ENCODE measurements at places on chromosomes 12 and 14.

GRCh38 chr14:75711796-75712211 is 50.8 kb downstream of the TTLL5 start:
- DNase-seq: peak; percentile 53

- peak; percentile 49 for DNase-seq
These were observed 57.2 kb upstream of the RIN3 start for GRCh38 chr14:92456215-92457015.

DNA sequence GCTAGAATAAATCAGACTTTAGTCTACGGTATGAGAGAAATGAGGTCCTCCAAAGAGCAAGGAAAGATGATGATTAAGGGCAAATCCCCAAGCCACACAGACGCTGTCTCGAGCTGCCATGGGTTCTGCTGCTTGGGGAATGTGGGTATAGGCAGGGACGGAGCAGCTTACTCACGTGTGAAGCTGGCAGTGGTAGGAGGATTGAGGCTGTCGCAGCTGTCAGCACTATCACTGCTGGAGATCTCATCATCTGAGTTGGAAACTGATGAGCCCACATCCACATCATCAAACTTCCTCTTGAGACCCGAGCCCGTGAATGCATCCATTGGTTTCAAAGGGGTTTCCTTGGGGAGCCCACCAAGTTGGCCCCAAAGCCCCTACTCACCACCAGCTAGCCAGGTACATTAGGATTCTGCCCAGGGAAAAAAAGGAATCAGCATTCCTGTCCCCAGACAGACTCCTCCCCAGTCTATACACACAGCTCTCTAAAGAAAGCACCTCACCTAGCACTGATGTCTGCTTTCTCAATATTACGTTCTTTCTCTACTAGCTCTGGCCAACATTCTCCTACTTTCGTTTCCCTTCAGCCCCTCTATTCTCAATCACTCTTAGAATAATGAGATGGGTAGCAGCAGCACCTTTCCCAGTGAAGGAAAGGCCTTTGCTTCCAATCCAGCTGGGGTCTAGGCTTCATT is 7.0 kb downstream of the CSRNP2 start:
- no peak for DNase-seq

DNA sequence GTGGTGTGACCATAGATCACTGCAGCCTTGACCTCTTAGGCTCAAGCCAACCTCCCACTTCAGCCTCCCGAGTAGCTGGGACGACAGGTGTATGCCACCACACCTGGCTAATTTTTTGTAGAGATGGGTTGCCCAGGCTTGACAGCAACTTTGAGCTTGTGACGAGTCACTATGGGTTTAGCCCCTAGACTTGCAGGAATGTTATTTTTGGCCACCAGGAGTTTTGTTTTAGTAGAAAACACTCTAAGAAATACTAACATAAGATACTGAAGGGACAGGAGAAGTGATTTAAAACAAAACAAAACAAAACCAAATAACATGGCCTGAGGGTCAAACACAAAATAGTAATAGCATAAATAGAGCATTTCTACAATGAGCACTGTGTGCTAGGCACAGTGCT is 26.4 kb downstream of the SETD3 start:
- DNase-seq: no peak

DNA sequence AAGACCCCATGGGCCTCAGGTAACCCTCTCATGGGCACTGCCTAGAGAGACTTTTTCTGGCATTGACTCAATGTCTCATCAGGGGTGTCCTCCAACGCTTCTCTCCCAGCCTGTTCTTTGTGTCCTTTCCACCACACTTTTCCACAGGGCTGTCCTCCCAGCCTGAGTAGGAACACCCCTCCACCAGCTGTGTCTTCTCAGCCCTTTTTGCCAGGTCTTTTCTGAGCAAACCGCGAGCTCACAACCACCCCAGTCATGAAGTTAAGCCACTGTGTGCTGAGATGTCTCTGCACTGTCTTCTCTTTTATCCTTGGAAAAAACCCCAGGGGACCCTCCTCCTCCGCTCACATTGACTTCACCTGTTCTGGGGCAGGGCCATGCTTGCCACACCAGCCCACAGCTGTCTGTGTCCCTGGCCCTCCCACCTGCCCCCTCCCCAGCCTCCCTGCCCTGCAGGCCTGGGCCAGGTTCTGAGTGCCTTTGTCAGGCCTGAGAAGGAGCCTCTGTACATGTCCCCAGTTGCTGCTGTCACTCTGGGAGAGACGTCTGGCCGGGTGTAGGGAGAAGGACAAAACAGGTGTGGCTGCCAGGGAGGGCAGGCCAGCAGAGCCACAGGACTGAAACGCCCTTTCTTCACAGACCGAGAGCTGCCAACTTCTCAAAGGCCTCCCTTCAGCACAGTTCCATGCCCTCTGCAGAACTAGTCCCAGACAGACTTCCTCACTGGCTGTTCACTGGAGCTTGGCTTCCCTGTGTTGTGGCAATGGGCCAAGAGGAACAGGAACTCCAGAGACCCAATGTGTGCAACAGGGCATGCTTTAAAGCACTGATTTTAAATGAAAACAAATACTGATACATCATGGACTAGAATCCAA is 50.5 kb upstream of the PNMA1 start:
- DNase-seq: peak; percentile 72

DNA sequence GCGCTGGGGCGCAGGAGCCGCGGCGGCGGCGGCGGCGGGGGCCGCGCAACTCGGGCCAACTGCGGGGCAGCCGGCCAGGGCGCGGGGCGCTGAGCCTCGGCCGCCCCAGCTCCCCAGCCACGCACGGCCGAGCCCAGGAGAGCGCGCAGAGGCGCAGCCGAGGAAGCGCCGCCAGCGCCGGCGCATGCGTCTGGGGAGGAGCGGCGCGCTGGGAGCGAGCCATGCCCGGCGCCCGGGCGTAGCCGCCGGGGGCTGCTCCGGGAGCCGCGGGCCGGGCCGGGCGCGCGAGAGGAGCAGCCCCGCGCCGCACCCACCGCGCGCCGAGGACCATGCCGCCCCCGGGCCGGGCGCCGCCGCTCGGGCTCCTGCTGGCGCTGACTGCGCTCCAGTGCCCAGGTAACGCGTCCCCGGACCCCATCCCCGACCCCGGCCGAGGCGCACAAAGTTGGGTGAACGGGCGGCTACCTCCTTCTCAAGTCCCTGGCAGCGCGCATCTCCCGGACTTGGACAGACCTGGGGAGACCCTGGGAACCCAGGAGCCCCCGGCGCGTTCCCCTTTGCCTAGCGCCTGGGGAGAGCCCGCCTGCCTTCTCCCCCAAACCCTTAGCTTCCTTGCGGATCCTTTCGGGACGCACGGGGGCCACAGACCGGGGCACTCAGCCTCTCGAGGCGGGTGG is 121.4 kb downstream of the AACS start:
- DNase-seq: no peak

GRCh38 chr12:46725332-46725731 is 100.5 kb downstream of the SLC38A4 start:
- DNase-seq: no peak

- DNase-seq: peak; percentile 89
These were observed 39.7 kb downstream of the PPTC7 start for GRCh38 chr12:110543252-110543959.

- no peak for DNase-seq
These were observed 1.1 kb upstream of the HOXC8 start for GRCh38 chr12:54007538-54008259.

DNA sequence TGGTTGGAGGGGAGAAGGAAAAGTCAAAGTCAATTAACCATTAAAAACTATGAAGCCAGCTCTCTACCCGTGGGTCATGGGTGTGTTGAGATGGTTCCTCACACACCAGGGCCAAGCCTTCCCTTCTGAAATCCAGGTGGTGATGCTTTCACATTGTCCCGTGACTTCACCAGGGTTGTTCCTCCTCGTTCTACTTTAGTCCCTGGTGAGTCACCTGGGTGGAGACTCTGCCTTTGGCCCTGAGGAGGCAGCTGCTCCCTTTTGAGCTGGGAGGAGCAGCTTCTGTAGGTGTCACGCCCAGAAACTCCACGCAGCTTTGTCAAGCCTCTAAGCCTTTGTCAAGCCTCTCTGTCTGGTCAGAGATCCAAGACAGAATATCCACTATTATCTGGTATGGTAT is 348.3 kb downstream of the BMP4 start:
- no peak for DNase-seq

DNA sequence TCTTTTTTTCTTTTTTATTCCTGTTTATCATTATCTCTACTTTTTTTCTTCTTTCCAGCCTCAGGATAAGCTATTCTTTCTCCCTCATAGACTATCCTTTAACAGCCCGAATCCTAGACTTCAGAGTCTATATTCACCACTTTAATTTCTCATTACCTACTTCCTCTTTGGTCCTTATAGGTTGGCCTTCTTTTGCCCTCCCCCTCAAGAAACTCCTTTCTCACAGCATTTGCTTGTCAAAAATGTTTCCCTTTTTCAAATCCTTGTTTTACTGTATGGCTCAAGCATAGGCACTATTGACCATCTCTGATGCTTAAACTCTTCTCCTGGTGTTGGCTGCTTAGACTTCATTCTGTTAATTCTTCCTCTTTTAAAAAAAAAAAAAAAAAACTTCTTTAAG is 52.5 kb downstream of the KIAA0586 start:
- no peak for DNase-seq

DNA sequence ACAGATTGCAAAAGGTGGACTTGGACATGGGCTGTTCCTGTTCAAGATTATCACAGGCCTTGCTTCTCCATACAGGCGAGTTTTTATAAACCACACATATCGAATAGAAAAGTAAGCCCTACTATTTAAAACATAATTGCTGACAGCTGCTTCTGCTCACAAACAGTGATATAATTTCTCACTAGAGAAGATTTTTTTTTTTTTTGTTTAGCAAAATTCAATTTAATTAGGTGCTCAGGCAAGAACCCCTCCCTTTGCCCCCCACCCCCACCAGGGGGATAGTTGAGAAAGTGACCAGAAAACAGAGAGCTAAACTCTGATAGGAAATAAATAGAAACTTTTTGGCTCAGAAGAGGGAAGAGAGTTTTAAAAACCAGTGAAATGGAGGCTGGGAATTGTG is 132.8 kb upstream of the CRY1 start:
- no peak for DNase-seq

DNA sequence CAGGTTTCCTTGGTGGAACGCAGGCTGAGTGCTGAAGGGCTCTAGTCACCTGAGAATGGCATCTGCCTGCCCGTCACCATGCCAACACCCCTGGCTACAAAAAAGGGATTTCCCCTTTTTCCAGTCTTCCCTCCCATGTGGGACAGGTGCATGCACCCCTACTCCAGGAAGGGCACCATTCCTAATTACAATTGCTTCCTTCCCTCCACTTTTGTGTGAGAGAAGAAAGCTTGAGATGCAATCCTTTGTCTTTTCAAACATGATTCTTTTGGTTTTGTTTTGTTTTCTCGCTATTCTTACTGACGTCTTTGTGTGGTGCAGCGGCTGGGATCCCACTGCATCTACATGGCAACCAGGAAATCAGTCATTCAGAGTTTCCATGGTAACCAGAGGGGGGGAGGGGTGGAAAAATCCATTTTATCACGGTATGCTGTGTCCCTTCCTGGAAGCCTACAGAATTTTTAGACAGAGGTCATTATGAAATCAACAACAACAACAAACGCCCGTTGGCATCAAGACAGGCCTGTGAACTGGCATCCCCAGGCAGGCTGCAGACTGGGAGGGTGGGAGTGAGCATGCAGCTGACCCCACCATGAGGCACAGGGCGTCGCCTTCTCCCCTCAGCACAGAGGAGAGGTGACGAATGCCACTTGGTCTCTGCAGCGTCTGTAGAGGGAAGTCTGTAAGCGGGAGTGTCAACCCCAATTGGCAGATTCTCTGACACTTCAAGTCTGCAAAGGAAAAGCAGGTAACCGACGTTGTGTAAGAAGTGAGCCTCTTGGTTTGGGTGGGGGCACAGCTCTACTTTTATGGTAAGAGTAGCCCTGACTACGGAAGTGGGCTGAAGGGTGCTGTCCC is 13.6 kb upstream of the GNG2 start:
- peak; percentile 59 for DNase-seq

- DNase-seq: no peak
These were observed 19.7 kb downstream of the FBLN5 start for GRCh38 chr14:91927800-91928199.

DNA sequence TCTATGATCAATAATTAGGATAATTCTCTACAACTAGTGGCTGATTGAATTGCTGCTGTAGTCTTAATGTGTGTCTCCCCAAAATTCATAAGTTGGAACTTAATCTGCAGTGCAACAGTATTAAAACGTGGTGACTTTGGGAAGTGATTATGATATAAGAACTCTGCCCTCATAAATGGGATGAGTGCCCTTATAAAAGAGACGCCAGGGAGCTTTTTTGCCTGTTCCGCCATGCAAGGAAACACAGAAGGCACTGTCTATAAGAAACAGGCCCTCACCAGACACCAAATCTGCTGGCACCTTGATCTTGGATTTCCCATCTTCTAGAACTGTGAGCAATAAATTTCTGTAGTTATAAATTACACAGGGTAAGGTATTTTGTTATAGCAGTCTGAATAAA is 161.0 kb downstream of the ALX1 start:
- no peak for DNase-seq

DNA sequence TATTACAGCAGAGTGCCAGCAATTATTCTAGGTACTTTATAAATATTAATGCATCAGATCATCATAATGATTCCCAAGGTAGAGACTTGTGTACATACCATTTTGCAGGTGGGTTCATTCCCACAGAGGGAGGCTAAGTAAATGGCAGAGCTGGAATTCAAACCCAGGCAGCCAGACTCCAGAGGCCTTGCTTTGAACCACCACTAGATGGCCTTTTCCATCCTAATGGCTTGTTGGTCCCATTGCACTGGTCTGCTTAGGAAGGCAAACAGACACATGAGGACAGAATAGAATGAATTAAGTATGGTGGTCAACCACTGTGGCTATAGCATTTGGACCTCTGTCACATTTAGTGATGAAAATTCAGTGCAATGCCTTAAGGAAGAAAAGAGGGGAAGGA is 158.7 kb downstream of the METTL25 start:
- DNase-seq: peak; percentile 29

GRCh38 chr12:58247633-58248032 is 306.3 kb downstream of the ATP23 start:
- peak; percentile 61 for DNase-seq

- DNase-seq: peak; percentile 93
These were observed at the start of gene MTERF2 for GRCh38 chr12:106986625-106987389. MTERF2 (minus strand) TSS chr12:106987146; CDS start chr12:106978714, 8,432 bp downstream.

All from NCI-H524 (cell line).